ENCODE measurements at places on chromosomes 7 and 10.

DNA sequence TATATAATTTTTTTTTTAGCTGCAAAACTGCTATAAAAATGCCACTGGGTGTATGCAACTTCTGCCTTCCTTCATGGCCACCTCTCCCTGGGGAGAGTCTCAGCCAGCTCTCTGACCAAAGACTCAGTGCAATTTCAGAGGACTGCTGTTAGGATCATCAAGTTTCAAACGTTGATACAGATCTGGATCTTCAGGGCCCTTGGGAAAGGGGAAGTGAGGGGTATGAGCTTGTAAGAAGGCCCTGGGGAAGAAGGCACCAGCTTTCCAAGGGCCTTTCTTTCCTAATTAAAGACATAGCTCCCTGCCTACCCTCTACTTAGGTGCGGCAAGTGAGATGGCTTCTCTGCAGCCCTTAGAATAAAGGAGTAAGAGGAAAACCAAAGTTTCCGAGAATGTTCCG is 130.4 kb downstream of the CUL2 start:
- DNase-seq: no peak

DNA sequence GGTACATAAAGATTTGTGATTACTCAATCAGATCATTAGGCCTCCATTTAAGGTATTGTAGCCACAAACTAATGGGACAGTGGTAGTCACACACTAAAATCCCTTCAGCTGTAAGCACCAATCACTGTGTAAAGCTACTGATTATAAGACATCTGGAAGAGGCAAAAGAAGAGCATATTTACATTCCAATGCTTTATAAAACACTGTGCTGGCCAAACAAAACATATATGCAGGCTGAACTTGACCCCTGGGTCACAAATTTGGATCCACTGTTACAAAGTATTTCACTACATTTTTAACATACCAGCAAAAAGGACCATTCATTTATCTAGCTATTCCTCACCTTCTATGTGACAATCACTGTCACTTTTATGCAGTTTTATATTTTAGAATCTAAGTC is 41.4 kb upstream of the ANLN start:
- peak; percentile 31 for DNase-seq

GRCh38 chr7:18849130-18849529 is 268.3 kb downstream of the TWIST1 start:
- DNase-seq: no peak

DNA sequence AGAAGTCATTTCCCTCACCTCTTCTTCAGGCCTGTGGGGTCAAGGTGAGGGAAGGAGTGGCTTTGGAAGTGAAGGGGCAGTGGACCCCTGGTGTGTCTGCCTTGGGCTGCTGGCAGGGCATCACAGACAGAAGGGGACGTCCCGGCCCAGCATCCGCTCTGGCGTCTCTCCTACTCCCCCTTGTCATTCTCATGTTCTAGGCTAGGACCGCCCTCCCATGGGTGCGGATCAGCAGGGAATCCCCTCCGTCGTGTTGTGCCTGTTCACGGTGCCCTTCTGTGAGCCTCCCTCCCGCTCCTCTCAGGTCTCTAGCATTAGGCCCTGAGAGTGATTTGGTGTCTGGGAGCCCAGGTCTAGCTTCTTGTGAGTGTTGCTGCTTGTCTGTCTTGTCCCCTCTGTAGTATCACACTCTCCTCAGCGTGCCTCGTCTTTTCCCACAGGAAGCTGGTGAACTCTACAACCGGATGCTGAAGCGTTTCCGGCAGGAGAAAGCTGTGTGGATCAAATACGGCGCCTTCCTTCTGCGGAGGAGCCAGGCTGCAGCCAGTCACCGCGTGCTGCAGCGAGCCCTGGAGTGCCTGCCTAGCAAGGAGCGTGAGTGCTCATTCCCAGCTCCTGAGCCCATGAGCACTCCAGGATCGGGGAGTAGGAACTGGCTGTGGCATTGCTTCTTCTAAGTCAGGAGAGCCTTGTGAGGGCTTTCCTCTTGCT is 8.5 kb downstream of the CALHM2 start:
- DNase-seq: no peak

DNA sequence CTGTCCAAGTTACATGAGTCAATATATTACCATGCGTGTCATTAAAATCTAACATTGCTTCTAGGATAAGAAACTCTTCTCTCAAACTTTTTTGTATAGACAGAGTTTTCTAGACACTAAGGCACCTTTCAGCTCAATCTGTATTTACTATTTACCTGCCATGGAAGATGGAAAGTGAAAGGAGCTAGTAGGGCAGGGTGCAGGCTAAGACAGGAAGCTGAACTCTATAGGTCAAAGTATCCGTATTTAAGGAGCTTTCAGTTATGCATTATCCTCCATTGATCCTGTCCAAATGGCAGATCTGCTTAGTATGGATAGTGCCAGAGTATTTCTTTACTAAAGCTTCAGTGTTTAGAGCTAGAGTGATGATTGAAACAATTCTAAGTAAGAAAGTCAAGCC is 612.8 kb downstream of the IPMK start:
- no peak for DNase-seq

DNA sequence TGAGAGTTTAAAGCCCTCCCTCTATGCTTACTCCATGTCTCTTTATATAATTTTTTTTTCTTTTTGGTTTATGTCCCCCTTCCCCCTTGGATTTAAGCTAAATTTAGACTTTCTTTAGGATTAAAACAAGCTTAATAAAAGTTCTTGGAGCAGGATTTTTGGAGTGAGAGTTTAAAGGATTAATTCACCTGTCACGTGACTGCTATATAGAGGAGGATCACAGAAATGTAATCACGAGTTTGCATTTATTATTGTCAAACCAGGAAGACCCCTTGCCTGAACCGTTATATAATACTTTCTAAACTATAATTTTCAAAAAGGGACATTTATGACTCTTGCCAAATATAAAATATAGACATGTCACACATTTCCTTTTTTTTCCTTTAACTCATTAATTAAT is 78.1 kb upstream of the IMMP2L start:
- no peak for DNase-seq

- no peak for DNase-seq
Observed at GRCh38 chr10:47179291-47179647, 120.7 kb upstream of the GDF10 start.

- DNase-seq: no peak
Observed at GRCh38 chr7:93985101-93985500, 19.1 kb downstream of the BET1 start.

Data from lung (tissue), 17 donors.